ENCODE measurements at places on chromosomes 4 and X.
A peak's percentile ranks its signal among the peaks of the same experiment; 100 is the strongest.

DNA sequence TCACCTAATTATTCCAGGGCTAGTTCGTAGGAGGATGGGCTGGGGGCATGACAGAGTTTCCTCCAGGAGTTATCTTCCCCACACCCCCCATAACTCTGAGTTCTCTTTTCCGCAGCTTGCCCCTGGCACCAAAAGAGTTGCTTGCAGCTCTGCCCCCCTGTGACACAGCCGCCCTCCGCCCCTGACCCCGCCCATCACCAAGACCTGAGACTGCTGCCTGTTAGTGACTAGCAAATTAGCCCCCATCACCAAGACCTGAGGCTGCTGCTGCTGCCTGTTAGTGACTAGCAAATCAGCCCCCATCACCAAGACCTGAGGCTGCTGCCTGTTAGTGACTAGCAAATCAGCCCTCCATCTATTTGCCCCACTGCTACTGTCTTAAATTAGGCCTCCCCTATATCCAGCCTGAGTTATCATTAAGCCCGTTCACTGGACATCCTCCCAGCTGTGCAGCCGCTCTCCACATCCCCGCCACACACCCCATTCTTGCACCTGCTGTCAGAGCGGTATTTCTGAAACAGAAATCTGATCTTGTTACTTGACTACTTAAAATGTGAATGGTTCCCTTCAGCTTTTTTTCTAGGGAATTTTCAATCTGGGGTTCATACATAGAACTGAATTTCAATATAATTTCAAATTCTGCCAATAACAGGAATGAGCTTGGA is 1.5 kb upstream of the PAPSS1 start:
- peak; percentile 68 for DNase-seq

GRCh38 chr4:167715176-167715575 is 377.2 kb upstream of the ANXA10 start:
- no peak for DNase-seq

- DNase-seq: no peak
These were observed 95.1 kb downstream of the GBA3 start for GRCh38 chr4:22787753-22788375.

- no peak for DNase-seq
These were observed 141.3 kb downstream of the LDB2 start for GRCh38 chr4:16757080-16757521.

DNA sequence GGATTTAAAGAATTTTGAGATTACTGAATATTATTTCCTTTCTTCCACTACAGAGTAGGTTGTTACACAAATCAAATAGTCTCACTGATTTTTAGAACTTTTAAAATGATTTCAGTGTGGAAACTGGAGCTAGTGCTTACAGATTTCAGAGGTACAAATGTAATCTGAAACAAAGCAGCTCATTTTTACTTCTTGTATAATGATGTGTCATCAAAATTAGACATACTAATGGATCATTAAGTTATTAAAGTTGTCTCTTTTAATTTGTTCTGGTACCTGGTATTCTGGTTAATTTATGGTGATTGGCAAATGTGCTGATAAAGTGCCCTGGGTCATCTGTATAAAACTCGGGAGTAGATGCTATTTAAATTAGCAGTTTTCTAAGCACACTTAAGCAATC is 1528.3 kb downstream of the RPA4 start:
- DNase-seq: no peak

DNA sequence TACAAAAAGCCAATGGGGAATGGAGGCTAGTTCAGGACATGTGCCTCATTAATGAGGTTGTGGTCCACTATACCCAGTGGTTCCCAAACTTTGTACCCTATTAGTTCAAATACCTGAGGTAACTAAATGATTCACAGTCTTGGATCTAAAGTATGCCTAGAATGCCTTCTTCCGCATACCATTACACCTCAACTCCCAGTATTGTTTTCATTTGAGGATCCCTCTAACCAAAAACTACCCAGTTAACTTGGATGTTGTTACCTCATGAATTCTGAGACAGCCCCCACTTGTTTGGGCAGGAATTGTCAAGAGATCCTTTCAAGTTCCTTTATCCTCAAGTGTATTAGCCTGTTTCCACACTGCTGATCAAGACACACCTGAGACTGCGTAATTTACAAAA is 439.2 kb downstream of the PCDH10 start:
- no peak for DNase-seq

DNA sequence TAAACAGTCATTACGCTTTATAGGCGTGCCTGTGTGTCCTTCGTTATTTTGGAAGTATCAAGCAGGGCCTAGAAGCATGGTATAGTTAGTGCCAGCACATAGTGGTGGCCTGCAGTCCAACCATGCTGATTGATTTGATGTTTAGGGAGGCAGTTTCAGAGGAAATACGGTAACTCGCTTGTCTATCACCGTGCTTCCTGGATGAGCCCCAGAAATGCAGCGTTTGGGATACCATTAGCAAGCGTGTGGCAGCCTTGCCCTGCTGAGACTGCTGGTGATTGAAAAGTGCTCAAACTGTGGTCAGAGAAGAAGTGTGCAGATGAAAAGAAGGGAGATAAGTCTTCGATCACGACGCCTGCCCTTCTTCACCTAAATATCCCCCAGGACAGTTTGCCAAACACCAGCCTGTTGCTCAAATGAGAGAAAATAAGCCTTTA is 158.4 kb downstream of the CHIC2 start:
- DNase-seq: no peak

- no peak for DNase-seq
These were observed 540.3 kb downstream of the PCDH18 start for GRCh38 chr4:136992032-136992431.

DNA sequence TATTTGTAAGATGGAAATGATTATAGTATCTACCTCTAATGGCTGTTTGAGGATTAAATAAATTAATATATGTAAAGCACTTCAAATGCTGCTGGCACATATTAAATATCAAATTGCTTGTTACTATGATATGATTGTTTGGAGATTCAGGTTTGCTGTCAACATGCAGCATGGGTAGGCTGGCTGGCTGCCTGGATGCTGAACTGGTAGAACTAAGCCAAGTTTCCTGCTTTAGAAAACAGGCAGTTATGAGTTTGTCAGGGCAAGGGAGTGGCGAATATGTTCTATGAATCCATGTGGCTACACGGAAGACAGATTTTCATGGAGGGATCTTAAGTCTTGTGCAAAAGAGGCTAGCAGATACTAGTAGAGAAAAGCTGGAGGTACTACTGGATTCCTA is 239.6 kb downstream of the GBA3 start:
- DNase-seq: no peak

GRCh38 chr4:73922317-73922716 is 53.1 kb downstream of the CXCL1 start:
- DNase-seq: no peak

DNA sequence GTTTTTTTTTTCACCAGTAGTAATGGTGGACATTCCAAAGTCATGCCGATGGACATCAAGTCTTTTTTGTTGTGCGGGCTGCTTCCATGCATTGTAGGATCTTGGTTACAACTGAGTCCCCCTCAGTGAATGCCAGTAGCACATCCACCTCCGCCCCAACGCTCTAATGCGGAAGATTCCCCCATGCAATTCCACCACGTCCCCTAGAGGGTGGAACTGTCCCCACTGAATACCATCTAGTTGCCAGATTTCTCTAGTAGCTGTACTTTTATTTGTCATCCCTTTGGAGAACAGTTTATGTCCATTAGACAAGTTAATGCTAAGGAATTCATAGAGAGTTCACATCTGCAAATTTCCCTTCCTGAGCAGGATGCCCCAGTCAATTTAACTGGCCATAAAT is 6.7 kb downstream of the SHISA3 start:
- DNase-seq: no peak

DNA sequence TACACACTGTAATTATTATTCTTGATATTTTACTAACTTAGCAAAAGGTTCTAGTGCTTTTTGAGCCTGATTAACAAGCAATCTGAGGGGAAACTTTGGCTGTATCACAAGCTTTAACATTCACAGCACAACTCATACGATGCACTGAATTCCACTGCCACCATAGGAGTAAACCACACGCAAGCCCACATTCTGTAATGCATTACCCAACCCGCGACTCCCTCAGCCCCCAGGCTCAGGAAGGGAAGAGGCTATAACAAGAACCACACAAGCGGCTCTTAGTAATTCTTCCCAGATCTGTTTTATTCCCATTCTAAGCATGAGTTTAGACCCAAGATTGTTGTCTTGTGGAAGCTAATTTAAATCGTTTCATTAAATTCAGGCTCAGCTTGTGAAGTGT is 138.5 kb upstream of the TBL1X start:
- no peak for DNase-seq

DNA sequence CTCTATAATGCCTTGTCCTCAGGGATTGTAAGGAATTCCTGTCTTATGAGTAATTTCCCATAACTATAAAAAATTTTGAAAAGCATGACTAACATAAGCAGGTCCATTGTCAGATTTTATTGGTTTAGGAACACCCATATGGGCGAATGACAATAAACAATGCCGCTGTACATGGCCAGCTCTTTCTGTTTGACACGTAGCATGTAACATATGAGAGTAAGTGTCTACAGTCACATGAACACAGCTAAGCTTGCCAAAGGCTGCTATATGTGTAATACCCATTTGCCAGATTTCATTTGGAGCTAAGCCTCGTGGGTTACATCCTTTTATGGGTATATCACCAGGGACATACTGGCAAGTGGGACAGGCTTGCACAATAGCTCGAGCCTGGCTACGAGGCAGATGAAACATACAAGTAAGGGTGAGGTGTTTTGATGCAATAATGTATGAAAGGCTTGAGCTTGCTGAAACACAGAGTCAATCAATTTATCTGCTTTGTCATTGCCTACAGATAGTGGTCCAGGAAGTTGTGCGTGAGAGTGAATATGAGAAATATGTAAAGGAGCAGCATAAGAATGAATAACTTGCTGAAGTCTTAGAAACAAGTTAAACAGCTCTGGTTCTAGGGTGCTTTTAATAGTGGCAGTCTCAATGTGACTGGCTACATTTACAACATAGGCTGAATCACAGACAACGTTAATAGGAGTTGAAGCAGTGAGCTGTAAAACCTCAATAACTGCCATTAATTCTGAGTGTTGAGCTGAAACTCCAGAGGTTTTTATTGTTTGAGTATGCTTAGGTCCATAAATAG is 67.4 kb upstream of the UGT2B10 start:
- no peak for DNase-seq

- no peak for DNase-seq
These were observed 80.1 kb downstream of the HS3ST1 start for GRCh38 chr4:11348449-11349088.

DNA sequence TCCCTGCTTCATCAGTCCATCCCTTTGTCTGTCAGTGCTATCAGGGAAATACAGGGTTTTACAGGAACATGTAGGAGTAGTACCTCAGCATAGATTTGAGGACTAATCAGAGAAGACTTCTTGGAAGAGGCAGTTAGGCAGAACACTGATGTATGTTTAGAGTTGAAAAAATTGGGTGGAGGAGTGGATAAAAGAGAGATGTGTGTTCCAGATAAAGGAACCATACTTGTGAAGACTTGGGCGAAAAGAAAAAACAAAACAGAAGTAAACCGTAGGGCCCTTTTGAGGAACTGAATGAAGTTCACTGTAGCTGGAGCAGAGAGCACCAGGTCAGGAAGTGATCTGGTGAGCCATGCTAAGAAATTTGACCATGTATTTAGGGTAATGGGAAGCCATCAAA is 32.3 kb downstream of the AFF1 start:
- no peak for DNase-seq

GRCh38 chr4:2662598-2662997 is 93.5 kb downstream of the TNIP2 start:
- DNase-seq: no peak

- DNase-seq: no peak
These were observed 4.1 kb downstream of the AFM start for GRCh38 chr4:73485596-73485995.

- no peak for DNase-seq
These were observed 448.2 kb downstream of the PCDH10 start for GRCh38 chr4:133597251-133597650.

GRCh38 chr4:26000274-26000950 is 86.4 kb downstream of the SMIM20 start:
- DNase-seq: no peak

GRCh38 chr4:108301545-108302251 is 133.0 kb upstream of the LEF1 start:
- DNase-seq: no peak

DNA sequence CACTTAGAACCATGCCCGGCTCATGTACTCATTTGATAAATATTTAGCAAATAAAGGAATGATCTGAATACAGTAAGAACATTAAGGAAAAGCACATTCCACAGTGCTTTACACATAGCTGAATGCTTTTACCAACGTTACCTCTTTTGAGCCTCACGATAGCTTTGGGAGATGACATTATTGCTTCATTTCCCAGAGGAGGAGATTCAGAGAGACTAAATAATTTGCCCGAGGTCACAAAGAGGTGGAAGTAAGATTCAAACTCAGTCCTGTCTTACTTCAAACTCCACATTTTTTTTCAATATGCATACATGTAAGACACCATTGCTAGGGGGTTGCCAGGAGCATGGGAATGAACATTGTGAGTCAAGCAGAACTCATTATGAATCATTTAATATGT is 538.5 kb downstream of the BCOR start:
- no peak for DNase-seq

- no peak for DNase-seq
These were observed 264.6 kb upstream of the CLNK start for GRCh38 chr4:10949039-10949733.

- DNase-seq: no peak
These were observed 735 bp upstream of the CHRDL1 start for GRCh38 chrX:110796407-110796697.

- DNase-seq: no peak
These were observed 115.4 kb upstream of the PUDP start for GRCh38 chrX:7263330-7263729.

DNA sequence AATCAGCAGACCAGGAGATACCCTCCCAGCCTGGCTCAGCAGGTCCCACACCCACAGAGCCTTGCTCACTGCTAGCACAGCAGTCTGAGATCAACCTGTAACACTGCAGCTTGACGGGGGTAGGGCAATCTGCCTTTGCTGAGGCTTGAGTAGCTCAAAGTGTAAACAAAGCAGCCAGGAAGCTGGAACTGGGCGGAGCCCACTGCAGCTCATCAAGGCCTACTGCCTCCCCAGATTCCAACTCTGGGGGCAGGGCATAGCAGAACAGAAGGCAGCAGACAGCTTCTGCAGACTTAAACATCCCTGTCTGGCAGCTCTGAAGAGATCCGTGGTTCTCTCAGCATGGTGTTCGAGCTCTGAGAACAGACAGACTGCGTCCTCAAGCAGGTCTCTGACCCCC is 15.1 kb upstream of the GABRA2 start:
- no peak for DNase-seq

DNA sequence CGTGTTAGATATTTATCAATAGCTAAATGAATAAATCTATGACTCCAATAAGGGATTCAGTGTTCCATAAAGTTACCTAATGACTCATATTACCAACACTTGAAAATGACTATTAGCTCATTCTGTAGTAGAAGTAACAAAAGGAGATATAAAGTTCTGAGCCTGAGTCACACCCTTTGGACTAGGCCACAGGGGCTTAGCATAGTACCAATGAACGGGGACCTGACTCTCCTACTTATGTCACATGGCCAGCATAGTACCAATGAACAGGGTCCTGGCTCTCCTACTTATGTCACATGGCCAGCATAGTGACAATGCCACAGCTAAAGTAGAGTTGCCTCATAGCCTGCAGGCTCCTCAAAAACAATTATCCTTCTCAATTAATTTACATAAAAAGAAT is 43.7 kb downstream of the MAGEB16 start:
- no peak for DNase-seq
